ENCODE measurements at places on chromosomes 11 and 22.

- DNase-seq = peak; percentile 91
Measured at GRCh38 chr11:65780770-65781151, at the start of gene AP5B1. Gene AP5B1, minus strand, starts transcription at chr11:65780976. Its CDS starts 385 bp downstream, at chr11:65780591.

DNA sequence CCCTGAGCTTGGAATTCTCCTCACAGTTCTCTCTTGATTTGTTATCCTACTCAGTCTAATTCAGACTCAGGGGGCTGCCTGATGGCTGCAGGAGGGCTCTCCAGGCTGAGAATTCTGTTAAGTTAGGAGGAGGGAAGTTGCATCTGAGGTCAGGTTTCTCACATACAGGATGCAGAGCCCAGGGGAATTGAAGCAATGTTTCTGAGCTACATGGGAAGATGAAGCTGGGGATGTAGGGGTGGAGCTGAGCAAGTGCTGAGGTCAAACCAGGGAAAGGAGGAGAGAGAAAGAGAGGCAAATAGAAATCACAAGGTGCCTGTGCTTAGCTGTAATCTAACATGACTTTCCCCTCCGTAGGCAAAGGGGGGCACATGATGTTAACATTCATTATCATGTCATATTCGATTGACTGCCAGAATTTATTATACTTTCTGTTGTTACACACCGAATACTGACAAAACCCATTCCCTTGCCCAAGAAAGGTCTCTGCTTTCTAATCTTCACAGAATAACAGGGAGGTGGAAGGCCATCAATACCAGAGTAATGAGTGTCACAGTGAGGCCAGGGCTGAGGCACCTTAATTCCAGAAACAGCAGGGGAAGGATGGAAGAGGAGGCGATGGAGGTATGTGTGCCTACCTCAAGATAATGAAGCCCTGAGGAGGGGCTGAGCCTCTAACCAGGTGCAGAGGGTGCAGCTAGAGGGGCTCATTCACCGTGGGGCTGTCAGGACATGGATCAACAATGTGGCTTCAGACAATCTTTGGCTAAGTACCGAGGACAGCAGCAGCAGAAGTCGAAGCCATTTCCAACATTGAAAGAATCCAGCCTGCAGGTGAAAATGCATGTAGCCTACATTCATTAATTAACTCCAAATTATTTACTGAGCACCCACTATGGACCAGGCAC lies 205.4 kb upstream of the SNX19 start:
- DNase-seq = no peak

DNA sequence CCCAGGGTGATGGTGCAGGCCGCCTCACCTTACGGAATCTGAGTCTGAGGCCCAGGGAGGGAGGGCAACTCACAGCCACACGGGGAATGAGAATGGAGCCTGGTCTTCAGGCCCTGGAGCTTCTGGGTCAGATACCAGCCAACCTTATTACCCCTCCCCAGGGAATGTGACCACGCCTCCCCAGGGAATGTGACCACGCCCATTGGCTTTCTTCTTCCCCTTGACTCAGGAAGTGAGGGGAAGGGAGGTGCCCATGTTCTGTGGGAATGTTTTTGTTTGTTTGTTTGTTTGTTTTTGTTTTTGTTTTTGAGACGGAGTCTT lies 57.5 kb upstream of the RBFOX2 start:
- peak; percentile 28 for DNase-seq

- DNase-seq = no peak
Measured at GRCh38 chr22:31233001-31233400, 20.9 kb downstream of the LIMK2 start.

DNA sequence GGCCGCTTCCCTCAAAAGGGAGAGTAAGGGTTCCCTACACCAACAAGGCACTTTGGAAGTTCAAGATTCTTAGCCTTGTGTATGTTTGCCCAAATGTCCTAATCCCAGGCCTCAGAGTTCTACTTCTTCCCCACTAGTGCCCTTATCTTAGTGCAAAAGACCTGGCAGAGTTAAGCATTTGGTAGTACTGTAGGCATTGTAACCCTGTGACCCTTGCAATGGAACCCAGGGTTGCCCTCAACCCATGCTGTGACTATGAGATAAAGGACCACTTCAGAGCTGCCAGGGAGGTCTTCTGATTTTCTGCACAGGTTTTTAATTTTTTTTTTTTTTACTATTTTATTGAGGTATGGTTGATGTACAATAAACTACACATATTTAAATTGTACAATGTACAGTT lies 65.1 kb downstream of the C11orf65 start:
- DNase-seq = no peak

DNA sequence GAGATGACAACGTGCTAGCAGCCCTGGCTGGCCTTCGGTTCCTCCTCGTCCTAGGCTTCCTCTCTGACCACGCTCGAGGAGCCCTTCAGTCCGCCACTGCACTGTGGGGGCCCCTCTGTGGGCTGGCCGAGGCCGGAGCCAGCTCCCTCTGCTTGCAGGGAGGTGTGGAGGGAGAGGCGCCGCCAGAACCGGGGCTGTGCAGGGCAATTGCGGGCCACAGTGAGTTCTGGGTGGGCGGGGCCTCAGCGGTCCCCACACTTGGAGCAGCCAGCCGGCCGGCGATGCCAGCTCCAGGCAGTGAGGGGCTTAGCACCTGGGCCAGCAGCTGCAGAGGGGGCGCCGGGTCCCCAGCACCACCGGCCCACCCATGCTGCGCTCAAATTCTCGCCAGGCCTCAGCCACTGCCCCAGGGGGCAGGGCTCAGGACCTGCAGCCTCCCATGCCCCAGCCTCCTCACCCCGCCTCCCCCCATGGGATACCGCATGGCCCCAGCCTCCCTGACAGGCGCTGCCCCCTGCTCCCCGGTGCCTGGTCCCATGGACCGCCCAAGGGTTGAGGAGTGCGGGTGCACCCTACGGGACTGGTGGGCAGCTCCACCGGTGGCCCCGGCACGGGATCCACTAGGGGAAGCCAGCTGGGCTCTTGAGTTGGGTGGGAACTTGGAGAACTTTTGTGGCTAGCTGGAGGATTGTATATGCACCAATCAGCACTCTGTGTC lies 399.4 kb downstream of the LUZP2 start:
- no peak for DNase-seq

- no peak for DNase-seq
Measured at GRCh38 chr22:28594797-28595462, 84.7 kb downstream of the TTC28 start.
